Left renal cortex interstitium (tissue), 4 donors: ENCODE measurements at places on chromosomes 7 and 10. TPM values are rescaled to one million over a fixed set of nuclear protein-coding genes. Genes with fewer than 3 reads are reported as not detected.

The NUTM2E gene
- 0.24 TPM for polyA plus RNA-seq

GRCh38 chr7:107969856-107970255, 33.1 kb downstream of the LAMB1 start:
- DNase-seq, result no peak

GRCh38 chr7:107811934-107812333, 8.9 kb upstream of the SLC26A3 start:
- DNase-seq, result no peak

- DNase-seq, result no peak
Measured at GRCh38 chr7:143490717-143491306, 13.1 kb downstream of the TAS2R41 start.

GRCh38 chr7:147833557-147833956, 757.0 kb upstream of the C7orf33 start:
- no peak for DNase-seq

GRCh38 chr7:155753446-155753965, 58.8 kb downstream of the SHH start:
- no peak for DNase-seq

DNA sequence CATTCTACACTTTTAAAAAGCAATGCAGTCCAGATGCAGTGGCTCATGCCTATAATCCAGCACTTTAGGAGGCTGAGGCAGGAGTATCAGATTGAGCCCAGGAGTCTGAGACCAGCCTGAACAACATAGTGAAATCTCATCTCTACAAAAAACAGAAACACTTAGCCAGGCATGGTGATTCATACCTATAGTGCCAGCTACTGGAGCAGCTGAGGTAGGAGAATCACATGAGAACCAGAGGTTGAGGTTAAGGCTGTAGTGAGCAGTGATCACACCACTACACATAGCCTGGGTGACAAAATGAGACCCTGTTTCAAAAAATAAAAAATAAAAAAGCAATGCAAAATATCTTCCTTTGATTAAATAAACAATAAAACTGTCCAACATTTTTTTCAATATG, 205.2 kb downstream of the GRM8 start:
- no peak for DNase-seq

GRCh38 chr10:25694206-25694933, 239.7 kb upstream of the MYO3A start:
- no peak for DNase-seq
